Smooth muscle cell of the pulmonary artery (primary cell): ENCODE measurements at places on chromosomes 6 and 20. TPM values are rescaled to one million over a fixed set of nuclear protein-coding genes. Genes with fewer than 3 reads are reported as not detected.

Gene PXMP4
- total RNA-seq = 5.9 and 6.9 TPM in 2 replicates

Gene CST5
- total RNA-seq = not detected in 2 replicates

Gene TPX2
- 10.6 and 22.9 TPM in 2 replicates for total RNA-seq

Gene KATNA1
- 20.5 and 22.8 TPM in 2 replicates for total RNA-seq

Gene ZNF334
- total RNA-seq = 0.83 and 3.9 TPM in 2 replicates

Gene TAP1
- total RNA-seq = 41.1 and 52.4 TPM in 2 replicates

Gene CALHM4
- 0.20 TPM in 1 of 2 replicates, not detected in the other for total RNA-seq

Gene OLIG3
- not detected in 2 replicates for total RNA-seq

Gene PRDM1
- total RNA-seq = 0.96 and 2.3 TPM in 2 replicates

Gene TAGAP
- total RNA-seq = not detected in 2 replicates

Gene LPIN3
- 7.0 and 8.3 TPM in 2 replicates for total RNA-seq

Gene CAPN11
- not detected in 2 replicates for total RNA-seq

Gene TSBP1
- not detected in 2 replicates for total RNA-seq

Gene SLC16A10
- not detected in 2 replicates for total RNA-seq

Gene RAB44
- 0.03 TPM in 1 of 2 replicates, not detected in the other for total RNA-seq

Gene GPX6
- not detected in 2 replicates for total RNA-seq

Gene NKAIN4
- not detected in 2 replicates for total RNA-seq

Gene CST1
- 0.63 and 31.1 TPM in 2 replicates for total RNA-seq

Gene SLC12A5
- total RNA-seq = 0.07 TPM in 1 of 2 replicates, not detected in the other

Gene ACSS1
- 1.7 and 4.2 TPM in 2 replicates for total RNA-seq

Gene KCNK15
- 4.8 and 15.8 TPM in 2 replicates for total RNA-seq

Gene NFS1
- 55.8 and 61.7 TPM in 2 replicates for total RNA-seq

Gene GMPR
- total RNA-seq = 11.6 and 12.6 TPM in 2 replicates

Gene SF3B5
- 44.6 and 53.3 TPM in 2 replicates for total RNA-seq

Gene TFAP2D
- 0.46 TPM in 1 of 2 replicates, not detected in the other for total RNA-seq
